ENCODE measurements at places on chromosomes 16 and 17.
A peak's percentile ranks its signal among the peaks of the same experiment; 100 is the strongest.

- H3K4me3 ChIP-seq, result peak overlapping the region; percentile 78
- peaks cover 35% of the 10 kb centered on the region for H3K4me1 ChIP-seq
- peak overlapping the region; percentile 95 for H3K27ac ChIP-seq
- no peaks in the 10 kb centered on the region for H3K27me3 ChIP-seq
- peak; percentile 49 for DNase-seq
Measured at GRCh38 chr17:17849147-17849820, 12.5 kb upstream of the SREBF1 start.

DNA sequence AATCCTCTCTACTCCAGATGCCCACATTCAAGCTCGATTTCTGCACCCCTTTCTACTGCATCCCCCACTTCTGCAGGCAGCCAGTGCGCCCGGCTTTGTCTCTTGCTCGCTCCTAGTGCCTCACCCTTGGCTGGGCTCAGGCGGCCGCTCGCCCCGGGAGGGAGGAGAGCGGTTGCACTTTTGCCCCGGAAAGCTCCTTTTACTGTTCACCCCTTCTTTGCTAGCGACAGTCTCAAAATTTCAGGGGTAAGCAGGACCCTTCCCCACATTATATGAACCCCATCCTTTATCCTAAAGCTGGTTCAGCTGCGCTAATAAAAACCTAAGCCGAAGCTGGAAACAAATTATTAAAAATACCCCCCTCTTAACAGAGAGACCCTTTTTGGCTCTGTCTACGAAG, 1.0 kb downstream of the HOXB5 start:
- peaks cover 36% of the 10 kb centered on the region for H3K4me1 ChIP-seq
- H3K4me3 ChIP-seq, result peak overlapping the region; percentile 88
- H3K36me3 ChIP-seq, result peaks cover 5% of the 10 kb centered on the region

DNA sequence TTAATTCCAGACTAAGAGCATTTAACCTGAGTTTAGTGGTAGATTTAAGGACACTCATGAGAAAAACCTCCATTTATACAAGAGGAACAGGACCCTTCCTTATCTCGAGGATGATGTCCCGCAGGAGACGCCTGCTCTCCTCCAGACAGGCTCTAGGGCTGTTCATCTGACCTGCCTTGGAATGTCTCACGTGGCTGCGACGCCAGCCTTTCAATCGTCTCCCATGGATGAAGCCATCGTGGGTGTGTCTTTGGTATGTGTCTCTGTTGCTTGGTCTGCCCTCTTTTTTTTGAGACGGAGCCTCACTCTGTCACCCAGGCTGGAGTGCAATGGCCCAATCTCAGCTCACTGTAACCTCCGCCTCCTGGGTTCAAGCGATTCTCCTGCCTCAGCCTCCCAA, 16.5 kb downstream of the CHMP6 start:
- peaks cover 6% of the 10 kb centered on the region for H3K36me3 ChIP-seq
- no peak for DNase-seq
- peaks cover 6% of the 10 kb centered on the region for H3K4me1 ChIP-seq
- no peak overlapping the region for H3K27ac ChIP-seq
- H3K4me3 ChIP-seq, result no peak overlapping the region
- peaks cover 7% of the 10 kb centered on the region for H3K27me3 ChIP-seq

DNA sequence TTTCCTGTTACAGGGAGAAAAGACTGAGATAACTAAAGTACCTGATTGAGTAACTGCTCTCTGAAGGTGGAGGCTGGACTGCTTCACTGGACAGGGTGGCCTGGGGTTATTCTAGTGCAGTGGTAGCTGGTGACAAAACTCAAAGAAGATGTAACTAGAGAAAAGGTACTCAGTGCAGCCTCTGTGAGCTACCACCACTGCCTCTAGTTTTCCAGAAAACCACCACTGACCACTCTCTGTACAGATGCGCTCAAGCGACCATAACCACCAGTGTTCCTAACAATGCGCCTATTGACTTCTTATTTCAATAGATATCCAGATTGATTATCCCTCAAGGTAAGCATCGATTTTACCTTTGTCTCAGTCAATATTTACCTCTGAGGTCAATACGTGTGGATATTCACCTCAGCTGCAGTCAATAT, 492.2 kb downstream of the WWOX start:
- peaks cover 4% of the 10 kb centered on the region for H3K36me3 ChIP-seq
- H3K27ac ChIP-seq, result no peak overlapping the region
- no peak overlapping the region for H3K4me3 ChIP-seq

- no peak for DNase-seq
- H3K4me1 ChIP-seq, result peaks cover 14% of the 10 kb centered on the region
- peak overlapping the region; percentile 32 for H3K27ac ChIP-seq
- no peak overlapping the region for H3K4me3 ChIP-seq
- H3K36me3 ChIP-seq, result no peaks in the 10 kb centered on the region
Measured at GRCh38 chr17:65171752-65172151, 34.6 kb downstream of the RGS9 start.

DNA sequence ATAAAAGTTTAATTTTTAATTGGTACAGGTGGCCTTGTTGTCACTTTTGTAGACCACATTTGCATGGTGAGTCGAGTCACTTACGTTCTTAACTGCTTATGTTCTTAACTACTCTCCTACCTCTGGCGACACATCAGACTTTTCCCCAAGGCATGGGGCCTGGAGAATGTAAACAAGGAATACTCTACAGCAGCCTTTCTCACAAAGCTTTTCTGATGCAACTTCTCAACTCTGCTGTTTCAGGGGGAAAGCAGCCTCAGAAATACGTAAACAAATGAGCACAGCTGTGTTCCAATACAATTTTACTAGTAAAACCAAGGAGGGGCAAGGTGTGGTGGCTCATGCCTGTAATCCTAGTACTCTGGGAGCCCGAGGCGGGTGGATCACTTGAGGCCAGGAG, 6.9 kb downstream of the KARS1 start:
- peaks cover 27% of the 10 kb centered on the region for H3K4me1 ChIP-seq
- H3K4me3 ChIP-seq, result no peak overlapping the region
- peak overlapping the region; percentile 49 for H3K27ac ChIP-seq
- H3K27me3 ChIP-seq, result no peaks in the 10 kb centered on the region
- peaks cover 6% of the 10 kb centered on the region for H3K36me3 ChIP-seq
- DNase-seq, result no peak

- H3K4me1 ChIP-seq, result peaks cover 30% of the 10 kb centered on the region
- H3K4me3 ChIP-seq, result peak overlapping the region; percentile 66
- peak overlapping the region; percentile 75 for H3K27ac ChIP-seq
Measured at GRCh38 chr17:7496470-7497183, 12.5 kb downstream of the POLR2A start.

DNA sequence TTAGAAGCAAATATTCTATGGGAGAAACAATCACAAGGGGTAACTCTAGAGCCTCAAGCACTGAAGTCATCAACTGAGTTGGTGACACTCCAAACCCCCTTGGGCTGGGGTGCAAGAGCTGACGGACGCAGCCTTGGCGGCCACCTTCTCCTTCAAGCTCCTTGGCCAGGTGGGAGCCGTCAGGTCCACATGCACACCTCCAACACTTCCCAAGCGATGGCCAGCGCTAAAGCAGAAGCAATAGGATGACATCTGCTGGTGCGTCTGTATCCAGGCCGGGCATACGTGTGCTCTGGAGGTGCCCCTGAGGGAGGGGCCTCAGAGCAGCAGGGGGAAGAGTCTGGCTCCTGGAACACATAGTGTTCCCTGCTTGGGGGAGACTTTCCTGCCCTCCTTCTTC, 12.2 kb upstream of the FOXJ1 start:
- H3K36me3 ChIP-seq, result peaks cover 5% of the 10 kb centered on the region
- no peak overlapping the region for H3K27ac ChIP-seq
- no peaks in the 10 kb centered on the region for H3K27me3 ChIP-seq
- H3K4me3 ChIP-seq, result no peak overlapping the region
- DNase-seq, result no peak

GRCh38 chr17:38674749-38675615, at the start of gene EPOP:
Gene EPOP, minus strand, starts transcription at chr17:38674957. Its CDS starts 462 bp downstream, at chr17:38674495.
- peak; percentile 62 for DNase-seq
- H3K36me3 ChIP-seq, result no peaks in the 10 kb centered on the region
- H3K27ac ChIP-seq, result no peak within 1 kb of the TSS
- peaks cover 25% of the 10 kb centered on the region for H3K27me3 ChIP-seq

DNA sequence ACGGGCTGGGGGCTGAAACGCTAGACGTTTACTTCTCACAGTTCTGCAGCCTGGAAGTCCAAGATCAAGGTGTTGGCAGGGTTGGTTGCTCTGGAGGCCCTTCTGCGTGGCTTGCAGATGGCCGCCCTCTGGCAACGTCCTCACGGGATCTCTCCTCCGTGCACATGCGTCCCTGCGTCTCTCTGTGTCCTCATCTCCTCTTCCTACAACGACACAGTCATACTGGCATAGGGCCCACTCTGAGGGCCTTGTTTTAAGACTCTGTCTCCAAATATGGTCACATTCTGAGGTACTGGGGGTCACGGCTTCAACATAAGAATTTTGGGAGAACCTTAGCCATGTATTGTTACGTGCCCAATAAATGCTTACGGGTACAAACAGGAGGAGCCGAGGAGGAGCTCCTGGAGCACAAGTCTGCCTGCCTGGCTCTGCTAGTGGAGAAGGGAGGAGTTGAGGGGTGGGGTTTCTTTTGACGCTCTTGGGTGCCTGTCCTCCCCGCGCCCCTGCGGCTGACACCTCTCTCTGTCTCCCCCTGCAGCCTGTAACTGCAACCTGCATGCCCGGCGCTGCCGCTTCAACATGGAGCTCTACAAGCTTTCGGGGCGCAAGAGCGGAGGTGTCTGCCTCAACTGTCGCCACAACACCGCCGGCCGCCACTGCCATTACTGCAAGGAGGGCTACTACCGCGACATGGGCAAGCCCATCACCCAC, 141.1 kb downstream of the NTN1 start:
- H3K36me3 ChIP-seq, result peaks cover 5% of the 10 kb centered on the region
- no peak for DNase-seq
- peaks cover 10% of the 10 kb centered on the region for H3K27me3 ChIP-seq
- H3K4me1 ChIP-seq, result no peaks in the 10 kb centered on the region
- no peak overlapping the region for H3K27ac ChIP-seq

DNA sequence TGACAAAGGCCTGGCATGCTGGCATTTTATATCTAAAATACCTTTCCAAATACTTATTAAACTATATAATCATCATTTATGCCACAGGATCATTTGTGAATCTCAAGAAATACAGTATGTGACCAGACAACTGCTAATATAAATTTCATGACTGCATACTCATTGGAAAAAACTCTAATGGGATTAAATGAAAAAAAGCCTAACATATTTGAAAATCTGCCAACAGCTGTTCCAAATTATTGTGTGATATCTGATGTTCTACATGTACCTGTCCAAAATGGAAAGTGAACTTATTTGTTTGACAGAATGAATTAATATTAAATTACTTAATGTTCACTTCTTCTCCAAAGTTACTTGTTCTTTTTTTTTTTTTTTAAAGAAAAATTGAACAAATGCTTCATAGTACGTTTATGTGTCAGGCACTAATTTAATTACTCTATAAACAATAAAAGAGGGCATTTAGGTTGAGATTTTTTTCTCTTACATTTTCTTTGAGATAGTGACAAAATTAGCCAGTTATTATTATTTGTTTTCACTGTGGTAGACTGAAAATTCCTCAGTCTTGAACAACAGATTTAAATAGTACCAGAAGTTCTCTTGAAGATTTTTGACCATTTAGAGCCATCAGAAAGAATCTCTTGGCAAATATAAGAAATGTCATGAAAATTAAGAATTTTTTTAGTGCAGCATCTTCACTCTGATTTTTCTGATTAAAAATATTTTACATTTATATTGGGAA, 114.0 kb downstream of the FTO start:
- H3K4me1 ChIP-seq, result peaks cover 20% of the 10 kb centered on the region
- no peak overlapping the region for H3K4me3 ChIP-seq
- H3K36me3 ChIP-seq, result peaks cover 6% of the 10 kb centered on the region
- DNase-seq, result no peak
- H3K27ac ChIP-seq, result no peak overlapping the region

GRCh38 chr17:59848778-59849177, 44.0 kb downstream of the TUBD1 start:
- peak overlapping the region; percentile 99 for H3K27ac ChIP-seq
- H3K27me3 ChIP-seq, result no peaks in the 10 kb centered on the region
- DNase-seq, result no peak
- H3K4me3 ChIP-seq, result peak overlapping the region; percentile 69
- H3K4me1 ChIP-seq, result peaks cover 40% of the 10 kb centered on the region

GRCh38 chr16:3670711-3671110, 16.2 kb downstream of the DNASE1 start:
- H3K4me3 ChIP-seq, result no peak overlapping the region
- no peak overlapping the region for H3K27ac ChIP-seq
- no peaks in the 10 kb centered on the region for H3K36me3 ChIP-seq
- H3K27me3 ChIP-seq, result no peaks in the 10 kb centered on the region
- DNase-seq, result no peak

- no peak for DNase-seq
- H3K4me3 ChIP-seq, result no peak overlapping the region
- H3K4me1 ChIP-seq, result peaks cover 24% of the 10 kb centered on the region
Measured at GRCh38 chr16:4021070-4021779, 95.0 kb downstream of the ADCY9 start.

GRCh38 chr16:2237493-2238149, 1.4 kb downstream of the DNASE1L2 start:
- no peak for DNase-seq
- peaks cover 2% of the 10 kb centered on the region for H3K36me3 ChIP-seq
- H3K4me3 ChIP-seq, result no peak overlapping the region
- H3K4me1 ChIP-seq, result peaks cover 5% of the 10 kb centered on the region
- no peak overlapping the region for H3K27ac ChIP-seq
